Stimulated activated CD4-positive, alpha-beta T cell treated with anti-CD3 and anti-CD28 coated beads, Interleukin-1b, Interleukin-23, amount 100 ng/mL, for 48 hours (primary cell): ENCODE measurements at places on chromosomes 3 and 15.

DNA sequence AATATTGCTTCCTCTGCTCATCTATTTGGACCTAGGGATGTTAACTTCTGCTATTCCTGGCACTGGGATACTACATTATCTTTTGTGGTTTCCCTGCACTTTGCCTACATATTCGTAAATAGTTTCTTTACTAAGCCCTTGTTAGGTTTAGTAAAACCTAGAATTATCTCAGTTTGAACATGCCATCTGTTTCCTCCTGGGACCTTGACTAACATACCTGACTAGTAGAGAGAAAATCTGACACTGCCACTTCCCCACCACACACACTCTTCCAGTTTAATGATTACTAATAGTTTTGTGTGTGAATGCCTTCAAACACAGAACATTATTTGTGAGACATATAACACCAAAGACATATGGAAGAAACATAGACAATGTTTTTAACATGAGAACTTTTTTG, 28.2 kb upstream of the SOX2 start:
- no peak for DNase-seq

- no peak for DNase-seq
Observed at GRCh38 chr15:25236143-25236860, 202.5 kb downstream of the UBE3A start.

GRCh38 chr3:148002705-148003205, 593.6 kb downstream of the ZIC1 start:
- no peak for DNase-seq

GRCh38 chr3:188003188-188004171, 150.5 kb upstream of the LPP start:
- DNase-seq, result no peak

DNA sequence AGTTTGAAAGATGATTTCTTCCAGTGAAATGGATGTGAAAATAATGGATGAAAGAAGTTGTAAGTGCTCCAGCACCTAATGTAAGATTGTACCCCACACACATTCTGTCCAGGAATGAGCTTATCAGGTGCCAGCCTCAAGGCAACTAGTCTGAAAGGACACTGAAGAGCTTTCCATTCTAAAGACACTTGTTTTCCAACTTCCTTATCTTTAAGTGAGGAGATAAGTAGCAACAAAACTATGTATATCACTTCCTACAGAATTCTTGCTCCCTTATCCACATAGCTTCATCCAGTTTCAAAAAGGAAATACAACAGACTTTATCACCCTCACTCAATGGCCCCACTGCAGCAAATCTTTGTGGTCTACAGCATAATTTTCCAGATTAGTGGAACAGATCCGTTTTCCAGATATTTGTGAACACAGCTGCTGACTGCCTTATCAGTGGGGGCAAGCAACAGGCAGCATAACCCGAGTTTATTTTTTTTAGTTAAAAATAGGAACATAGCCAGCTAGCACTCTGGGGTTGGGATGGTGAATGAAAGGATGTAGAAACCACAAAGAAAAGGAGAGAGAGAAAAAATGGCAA, 60.6 kb downstream of the CD200R1L start:
- no peak for DNase-seq

- no peak for DNase-seq
Observed at GRCh38 chr3:128576290-128576689, 74.3 kb downstream of the RPN1 start.

- no peak for DNase-seq
Observed at GRCh38 chr3:43394041-43394554, 107.8 kb downstream of the SNRK start.

DNA sequence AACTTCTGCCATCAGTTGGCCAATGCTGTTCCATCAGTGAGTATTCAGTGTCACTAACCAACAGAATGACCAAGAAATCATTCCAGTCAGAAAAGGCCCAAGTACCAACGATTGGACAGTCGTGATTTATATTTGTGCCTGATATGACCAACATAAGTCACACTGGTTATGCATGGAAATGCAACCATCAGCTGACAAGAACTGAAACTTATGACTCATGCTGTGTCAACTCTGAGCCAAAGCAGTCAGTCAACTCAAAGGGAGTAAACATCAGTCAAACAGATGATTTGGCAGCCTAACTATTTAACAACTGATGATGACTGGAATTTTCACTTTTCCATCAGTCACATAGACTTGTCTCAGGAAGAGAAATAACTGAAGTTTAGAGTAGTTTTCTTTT, 142.4 kb downstream of the ANXA2 start:
- DNase-seq, result peak; percentile 48

DNA sequence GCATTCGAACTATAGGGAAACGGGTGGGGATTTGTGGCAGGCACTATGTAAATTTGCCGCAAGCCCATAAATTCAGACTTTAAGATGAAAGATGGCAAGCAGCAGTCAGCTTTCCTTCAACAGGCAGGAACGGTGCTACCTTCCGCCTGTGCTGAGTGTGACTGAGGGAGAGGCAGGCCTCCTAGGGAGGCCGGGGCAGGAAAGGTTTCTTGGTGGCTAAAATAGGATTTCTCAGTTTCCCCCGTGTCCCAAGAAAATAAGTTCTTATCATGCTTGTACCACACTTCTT, 12.5 kb downstream of the FLNB start:
- no peak for DNase-seq

DNA sequence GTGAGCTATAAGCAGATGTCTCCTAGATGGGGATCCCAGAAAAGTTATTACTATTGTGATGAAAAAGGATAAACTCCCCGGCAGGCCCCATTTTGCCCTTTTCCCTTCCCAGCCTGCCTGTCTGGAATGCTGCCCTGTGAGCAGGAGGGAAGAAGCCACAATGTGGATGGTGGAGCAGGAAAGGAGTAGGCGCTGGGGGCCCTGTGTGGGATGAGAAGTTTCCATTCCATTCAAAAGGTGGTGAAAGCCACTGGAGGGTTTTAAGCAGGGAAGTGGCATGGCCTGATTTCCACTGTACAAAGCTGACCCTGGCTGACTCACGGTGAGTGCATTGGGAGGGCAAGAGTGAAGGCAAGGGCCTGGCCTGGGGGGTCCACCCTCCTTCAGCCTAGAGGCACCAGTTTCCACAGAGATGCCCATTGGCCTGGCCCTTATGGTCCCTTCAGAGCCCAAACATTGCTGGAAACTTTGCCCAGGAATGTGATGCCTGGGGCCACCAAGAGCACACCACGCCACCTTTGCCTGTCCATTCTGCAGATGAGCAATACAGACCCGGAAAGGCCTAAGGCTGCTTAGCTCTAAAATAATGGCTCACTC, 206.9 kb downstream of the RPLP1 start:
- no peak for DNase-seq

DNA sequence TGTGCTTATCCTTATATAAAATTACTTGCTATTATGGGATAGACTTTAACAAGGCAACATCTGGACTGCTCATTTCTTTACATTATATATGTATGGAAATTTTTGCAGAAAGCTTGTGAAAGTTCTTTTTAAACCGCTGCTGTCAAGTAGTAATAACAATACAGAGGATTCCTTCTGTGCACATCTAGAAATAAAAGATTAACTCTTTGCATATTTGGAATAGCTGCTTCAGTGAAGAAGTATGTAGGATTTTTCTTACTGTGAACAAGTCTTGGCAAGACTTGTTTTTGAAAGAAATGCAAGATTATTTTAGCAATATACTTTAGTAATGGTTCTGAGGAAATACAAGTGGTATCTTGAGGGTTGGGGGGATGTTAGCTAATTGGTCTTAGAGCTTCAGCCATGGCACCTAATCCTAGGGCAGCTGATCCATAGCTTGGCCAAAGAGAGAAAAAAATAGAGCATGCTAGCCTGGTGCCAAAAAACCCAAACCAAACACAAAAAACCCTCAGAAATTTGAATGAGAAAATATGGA, 4.3 kb downstream of the PRKCI start:
- DNase-seq, result no peak

GRCh38 chr3:120438665-120439370, 12.0 kb downstream of the FSTL1 start:
- DNase-seq, result no peak

DNA sequence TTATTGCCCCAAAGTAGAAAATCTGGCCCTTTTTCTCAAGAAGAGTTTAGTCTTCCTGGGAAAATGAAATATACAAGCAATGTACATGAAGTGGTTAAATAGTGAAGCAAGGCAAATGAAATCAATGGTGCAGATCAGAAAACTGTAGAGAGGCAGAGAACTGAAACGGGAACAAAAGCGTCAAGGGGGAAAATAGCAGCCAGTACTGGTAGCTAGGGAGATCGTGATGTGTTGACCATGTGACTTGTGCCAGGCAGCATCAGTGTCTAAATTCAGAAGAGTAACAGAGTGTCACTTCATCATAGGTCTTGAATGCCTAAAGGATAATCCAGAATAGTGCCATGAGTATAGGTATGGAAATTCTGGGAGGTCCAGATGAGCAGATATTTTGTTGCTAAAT, 163.1 kb downstream of the CHL1 start:
- DNase-seq, result no peak

GRCh38 chr15:55320238-55320550, 1.2 kb downstream of the PIGB start:
- no peak for DNase-seq

- DNase-seq, result peak; percentile 83
Observed at GRCh38 chr3:189132231-189132671, 39.5 kb upstream of the TPRG1 start.
